HAP-1 (cell line): ENCODE measurements at places on chromosomes 11 and 22.

DNA sequence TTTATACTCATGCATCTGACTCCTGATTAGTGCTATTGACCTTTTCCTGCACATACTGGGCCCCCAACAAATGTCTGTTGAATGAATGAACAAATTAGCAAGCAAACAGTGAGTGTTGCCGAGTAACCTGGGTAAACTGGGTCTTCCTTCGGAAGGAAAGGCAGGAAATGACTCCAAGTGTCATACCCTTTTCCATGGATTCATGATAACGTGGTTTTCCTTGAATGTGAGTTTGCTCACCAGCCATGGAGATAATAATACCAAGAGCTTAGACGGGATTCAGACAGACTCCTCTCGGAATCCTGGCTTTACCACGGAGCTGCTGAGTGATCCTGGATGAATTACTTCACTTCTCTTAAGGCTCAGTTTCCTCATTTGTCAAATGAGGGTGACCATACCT, 16.7 kb downstream of the TECTA start:
- DNase-seq = no peak

DNA sequence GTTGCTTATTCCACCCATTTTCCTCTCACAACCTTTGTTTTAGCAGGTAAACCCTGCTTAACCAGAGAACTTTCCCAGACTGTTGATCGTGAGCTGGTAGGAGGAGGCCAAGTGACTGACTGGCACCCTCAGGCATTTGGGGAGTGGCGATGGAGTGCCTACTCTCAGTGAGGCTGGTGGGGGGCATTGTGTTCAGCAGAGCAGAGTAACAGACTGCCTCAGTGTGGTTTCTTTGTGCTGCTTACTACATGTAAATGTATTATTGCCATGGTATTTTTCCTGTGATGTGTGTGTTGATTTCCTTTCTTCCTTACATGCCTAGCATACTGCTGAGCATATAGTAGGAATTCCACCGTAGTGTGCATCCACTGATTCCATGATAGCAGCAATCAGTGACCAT, 2.6 kb downstream of the MARK2 start:
- peak; percentile 44 for DNase-seq

GRCh38 chr11:67268081-67268961, 2.0 kb downstream of the GRK2 start:
- no peak for DNase-seq

GRCh38 chr11:107696140-107696539, 15.7 kb downstream of the SLN start:
- no peak for DNase-seq

GRCh38 chr11:126925321-126926093, 75.1 kb downstream of the KIRREL3 start:
- DNase-seq = no peak

GRCh38 chr11:36360826-36361415, 64.8 kb downstream of the PRR5L start:
- no peak for DNase-seq

- DNase-seq = no peak
Measured at GRCh38 chr11:57476047-57476756, 15.9 kb downstream of the RTN4RL2 start.

DNA sequence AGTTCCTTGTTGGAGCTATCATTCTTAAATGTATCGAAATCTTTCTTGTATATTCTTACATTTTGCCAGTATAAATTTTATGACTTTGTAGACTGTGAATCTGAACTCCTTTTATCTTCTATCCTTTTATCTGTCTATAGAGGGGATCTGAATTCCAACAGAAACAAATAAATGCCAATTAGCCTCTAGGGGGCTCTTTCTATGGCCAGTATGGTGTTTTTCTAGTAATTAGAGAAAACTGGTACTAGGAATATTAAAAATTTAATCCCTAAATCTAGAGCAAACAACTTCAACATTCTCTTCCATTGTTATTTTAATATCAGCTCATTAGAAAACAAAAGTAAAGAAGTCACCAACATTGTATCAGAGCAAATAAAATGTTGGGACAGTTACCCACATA, 21.5 kb upstream of the CAT start:
- no peak for DNase-seq

DNA sequence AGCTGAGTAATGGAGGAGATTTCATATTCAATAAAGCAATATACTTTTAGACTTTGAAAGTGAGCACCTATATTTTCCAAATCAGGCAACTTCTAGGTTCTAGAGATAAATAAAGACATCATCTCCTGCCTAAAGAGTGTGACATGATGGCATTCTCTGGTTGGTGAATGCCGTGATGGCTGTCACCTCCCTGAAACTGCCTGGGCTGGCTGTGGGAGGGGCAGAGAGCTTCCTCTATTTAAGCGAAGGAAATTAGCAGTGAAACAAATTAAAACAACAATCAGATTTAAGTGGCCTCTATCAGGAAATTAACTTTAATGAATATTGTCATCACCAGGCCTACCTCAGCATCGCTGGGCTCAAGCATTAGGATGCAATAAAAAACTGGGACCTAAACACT, 113.9 kb downstream of the ARL14EP start:
- DNase-seq = no peak

DNA sequence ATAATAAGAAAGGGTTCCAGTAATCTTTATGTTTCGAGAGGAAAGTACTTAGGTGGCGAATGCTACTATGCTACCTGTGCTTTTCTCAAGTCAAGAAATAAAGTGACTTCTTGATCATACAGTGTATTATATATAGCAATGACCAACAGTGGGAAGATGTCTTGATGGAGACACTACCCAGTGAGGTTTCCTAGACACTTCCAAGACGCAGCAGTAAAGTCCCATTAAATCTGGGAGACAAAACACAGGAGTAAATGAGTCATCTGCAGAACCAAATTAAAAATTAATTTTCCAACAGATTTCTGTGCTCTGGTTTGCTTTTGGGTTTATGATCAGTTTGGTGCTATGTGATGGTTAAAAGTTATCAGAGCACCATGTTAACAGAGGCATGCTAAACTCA, 29.1 kb upstream of the RAB38 start:
- DNase-seq = no peak

GRCh38 chr22:33579448-33580093, 340.7 kb downstream of the LARGE1 start:
- peak; percentile 84 for DNase-seq

DNA sequence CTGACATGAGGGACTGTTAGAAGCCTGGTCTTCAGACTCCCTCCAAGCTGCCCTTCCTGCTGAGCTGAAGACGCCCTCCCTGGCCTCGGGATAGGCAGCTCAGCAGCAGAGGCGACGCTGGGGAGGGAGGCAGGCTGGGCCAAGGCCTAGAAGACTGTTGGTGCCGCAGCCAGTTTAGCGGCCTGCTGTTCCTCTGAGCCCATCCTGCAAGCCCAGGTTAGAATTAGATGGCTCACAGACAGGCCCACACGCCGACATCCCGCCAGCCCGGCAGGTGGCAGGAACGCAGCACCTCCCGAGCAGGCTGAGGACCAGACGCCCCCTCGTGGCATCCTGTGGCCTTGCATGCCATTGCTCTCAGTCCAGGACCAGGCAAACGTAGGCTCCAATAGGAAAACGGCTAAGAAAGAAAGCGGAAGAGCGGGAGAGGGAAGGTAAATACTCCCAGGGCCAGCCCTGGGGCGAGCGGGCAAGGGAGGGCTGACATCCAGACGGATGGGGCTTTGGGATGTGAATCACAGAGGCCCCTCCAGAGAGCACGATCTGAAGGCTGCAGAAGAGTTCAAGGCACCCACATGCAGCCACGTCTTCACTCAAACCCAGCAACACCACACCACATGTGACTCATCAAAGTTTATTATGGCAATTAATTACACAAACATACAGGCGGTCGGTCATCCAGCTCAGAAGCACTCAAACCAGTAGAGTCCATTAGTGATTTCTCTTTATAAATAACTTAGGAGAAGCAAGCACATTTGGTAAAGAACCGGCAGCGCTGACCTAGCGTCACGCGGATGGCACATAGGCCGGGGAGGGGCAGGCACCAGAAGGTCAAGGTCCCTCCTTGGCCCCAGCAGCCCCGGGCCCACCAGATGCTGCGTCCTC, 27.6 kb downstream of the CD5 start:
- peak; percentile 83 for DNase-seq

DNA sequence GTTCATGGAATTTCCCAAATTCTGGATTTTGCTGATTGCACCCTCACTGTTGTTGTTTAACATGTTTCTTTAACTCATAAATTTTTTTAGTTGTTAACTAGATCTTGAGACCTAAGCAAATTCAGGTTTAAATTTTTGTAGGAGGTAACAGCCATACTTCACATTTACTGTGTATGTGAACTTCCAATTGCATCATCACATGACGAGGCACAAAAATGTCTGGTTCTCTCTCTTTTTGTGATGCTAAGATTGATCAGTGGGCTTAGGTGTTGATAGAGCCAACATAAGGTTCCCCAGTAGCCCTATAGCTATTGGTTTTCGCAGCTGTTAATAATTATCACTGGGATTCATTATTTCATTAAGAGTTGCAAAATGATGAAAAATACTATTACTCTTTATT, 277.5 kb downstream of the TMEM135 start:
- no peak for DNase-seq

DNA sequence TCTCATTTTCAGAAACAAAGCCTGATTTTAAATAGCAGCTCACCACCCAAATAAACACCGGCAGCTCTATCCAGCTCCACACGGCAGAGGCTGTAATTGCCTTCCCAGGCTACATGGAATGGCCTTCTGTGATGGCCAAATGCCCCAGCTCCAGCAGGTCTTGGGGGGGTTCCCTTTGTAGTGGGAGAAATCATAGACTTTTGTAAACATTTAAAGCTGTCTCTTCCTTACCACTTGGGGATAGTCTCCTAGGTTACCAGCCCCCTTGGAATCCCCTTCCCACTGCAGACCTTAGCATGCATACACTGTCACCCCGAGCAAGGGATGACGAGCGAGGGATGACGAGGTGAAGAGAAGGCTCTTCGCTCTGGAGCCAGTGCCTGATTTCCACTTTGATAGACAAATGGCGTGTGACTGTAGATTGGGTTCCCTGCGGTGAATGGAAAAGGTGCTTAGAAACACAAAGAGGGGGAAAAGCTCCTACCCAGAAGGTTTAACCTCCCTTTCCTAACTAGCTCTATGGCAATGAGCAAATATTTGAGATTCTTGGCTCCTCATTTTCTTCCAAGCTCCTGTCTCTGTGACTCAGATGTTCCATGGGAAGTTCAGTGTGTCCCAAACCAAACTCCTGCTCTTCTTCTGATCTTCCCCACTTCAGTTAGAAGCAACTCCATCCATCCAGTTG, 108.0 kb upstream of the CADM1 start:
- DNase-seq = no peak

DNA sequence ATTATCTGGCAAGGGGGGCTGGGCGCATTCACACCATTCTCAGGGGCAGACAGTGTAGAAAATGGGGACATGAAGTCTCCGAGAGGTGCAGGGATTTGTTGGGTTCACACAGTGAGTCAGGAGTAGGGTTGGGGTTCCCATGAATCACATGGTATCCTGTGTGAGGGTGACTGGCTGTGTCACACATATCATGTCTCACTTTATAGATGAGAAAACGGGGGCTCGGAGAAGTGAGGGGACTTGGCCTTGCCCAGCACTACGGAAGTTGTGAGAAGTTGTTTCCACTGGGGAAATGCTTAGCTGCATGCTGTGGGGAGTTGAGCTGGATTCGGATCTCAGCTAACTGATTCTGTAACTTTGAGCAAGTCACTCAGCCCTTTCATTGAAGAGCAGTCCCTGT, 4.2 kb downstream of the GAL3ST3 start:
- DNase-seq = no peak

- DNase-seq = no peak
Measured at GRCh38 chr22:26576026-26576680, 13.8 kb downstream of the TPST2 start.

DNA sequence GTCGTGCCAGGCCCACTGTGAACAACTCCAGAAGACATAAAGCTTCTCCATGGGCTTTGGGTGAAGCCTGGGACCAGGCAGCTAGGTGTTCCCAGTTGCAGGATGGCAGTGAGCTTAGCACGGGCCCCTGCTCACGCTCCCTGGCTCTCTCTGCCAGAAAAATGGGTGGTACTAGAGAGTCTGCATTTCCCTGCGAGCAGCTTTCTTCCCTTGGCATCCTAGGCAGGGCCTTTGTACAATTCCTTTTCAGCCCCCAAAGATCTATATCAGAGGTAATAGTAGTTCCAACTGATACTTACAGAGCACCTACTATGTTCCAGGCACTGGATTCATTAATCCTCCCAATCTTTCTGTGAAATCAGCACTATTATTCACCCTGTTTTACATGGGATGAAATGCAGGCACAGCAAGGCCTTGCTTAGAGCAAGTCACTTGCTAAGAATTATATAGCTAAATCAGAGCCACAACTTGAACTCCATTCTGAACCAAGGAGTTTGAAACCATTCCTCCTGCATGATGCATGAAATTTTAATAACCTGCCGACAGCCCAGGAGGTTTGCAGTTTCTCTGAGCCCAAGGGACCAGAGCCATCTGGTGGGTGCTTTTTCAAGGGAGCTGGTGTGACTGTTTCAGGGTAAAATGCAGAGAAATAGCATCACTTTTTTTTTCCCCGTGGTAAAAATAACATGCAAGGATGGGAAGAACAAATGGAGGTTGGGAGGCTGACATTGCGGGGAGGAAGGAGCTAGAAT, 22.7 kb downstream of the NAV2 start:
- DNase-seq = no peak

- DNase-seq = no peak
Measured at GRCh38 chr11:16795146-16795545, 56.7 kb downstream of the C11orf58 start.

DNA sequence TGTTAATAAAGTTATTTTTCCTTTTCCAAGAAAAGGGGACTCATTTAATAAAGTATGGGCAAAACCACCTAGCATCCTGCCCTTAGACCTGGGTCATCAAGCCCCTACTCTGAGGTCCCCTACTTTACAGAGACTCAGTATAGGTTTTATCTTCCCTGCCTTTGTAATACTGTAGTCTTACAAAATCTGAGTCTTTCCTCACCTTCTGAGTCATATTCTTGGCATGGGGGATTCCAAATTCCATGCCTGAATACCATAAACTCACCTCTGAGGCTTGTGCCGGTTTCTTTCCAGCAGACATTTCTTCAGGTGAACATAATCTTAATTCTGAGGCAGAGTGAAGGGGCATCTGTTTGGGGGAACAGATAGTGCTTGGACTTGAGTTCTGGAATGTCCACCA, 282.5 kb downstream of the KCNA4 start:
- no peak for DNase-seq

GRCh38 chr22:49064836-49065235, 762.8 kb downstream of the BRD1 start:
- DNase-seq = no peak

GRCh38 chr11:88275636-88276035, 61.9 kb downstream of the CTSC start:
- no peak for DNase-seq

DNA sequence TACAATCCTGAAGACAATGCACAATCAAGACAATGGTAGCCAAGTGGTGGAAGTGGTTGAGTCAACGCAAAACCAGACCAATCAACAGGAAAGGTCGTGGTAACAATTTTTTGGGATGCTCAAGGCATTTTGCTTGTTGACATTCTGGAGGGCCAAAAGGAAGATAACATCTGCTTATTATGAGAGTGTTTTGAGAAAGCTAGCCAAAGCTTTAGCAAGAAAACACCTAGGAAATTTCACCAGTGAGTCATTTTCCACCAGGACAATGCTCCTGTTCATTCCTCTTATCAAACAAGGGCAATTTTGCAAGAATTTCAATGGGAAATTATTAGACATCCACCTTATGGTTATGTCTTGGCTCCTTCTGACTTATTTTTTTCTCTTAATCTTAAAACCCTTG, 1932.2 kb upstream of the RAG2 start:
- no peak for DNase-seq
